EH (cell line): ENCODE measurements at places on chromosomes 7 and 10.

- no peak for DNase-seq
These were observed 18.4 kb upstream of the ZCCHC24 start for GRCh38 chr10:79463578-79464496.

GRCh38 chr10:63713191-63714144, 192.3 kb downstream of the REEP3 start:
- peak; percentile 41 for DNase-seq

GRCh38 chr7:2760098-2760889, 72.3 kb downstream of the AMZ1 start:
- DNase-seq, result peak; percentile 68

GRCh38 chr7:80218723-80219122, 84.1 kb downstream of the GNAI1 start:
- DNase-seq, result peak; percentile 67

DNA sequence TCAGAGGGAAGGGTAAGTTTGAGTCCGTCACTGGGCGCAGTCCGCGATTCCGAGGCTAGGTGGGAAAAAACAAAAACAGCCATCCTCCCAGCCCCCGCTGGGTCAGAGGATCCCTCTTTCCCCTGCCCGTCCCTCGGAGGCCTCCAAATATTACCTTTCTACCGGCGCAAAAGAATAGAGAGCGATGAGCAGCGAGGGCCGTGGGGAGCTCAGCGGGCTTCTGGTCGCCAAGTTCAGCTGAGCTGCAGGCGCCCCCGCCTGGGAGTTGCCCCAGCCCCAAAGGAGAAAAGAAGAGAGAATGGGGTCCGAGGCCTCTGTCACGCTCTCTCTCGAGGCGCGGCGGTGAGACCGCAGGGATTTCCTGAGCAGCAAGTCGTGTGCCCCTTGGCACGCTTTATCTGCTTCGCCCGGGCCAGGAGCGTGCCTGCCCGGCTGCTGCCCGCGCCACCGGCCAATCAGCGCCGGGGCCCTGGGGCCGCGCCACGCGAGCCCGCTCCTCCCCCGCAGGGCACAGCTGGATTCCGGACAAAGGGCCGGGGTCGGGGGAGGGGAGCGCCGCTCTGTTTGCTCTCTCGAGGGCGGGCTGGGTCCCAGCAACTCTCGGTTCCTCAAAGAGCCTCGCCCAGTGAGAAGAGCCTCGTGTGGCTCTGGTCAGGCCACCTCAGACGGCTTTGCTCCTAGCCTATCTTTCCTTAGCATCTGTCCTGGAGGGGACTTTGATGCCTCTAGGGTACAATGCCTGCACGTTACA, at the start of gene NEUROG3:
Gene NEUROG3 (minus strand): TSS at position 367 of the 751 bp plus-strand sequence. CDS start 379 bp downstream, outside the sequence.
- no peak for DNase-seq

- DNase-seq, result no peak
These were observed 1.0 kb upstream of the KCP start for GRCh38 chr7:128911423-128912031.

DNA sequence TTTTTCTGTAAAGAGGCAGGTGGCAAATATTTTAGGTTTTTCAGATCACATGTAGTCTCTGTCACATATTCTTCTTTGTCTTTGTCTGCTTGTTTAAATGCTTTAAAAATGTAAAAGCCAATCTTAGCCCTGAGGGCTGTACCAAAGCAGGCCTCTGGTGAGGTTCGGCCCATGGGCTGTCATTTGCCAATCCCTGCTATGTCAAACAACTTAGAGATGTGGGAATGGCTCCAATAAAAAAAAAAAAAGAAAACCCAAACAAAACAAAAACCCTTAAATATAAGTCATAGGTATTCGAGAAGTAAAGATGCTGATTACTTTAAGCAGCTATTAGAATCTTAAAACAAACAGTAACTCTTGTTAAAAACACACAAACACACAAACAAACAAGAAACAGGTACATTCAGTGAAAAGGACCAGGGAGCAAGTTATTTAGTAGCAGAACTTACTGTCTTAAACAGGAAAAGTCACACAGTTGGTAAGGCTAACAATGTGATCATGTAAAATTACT, 61.4 kb upstream of the NAMPT start:
- no peak for DNase-seq

DNA sequence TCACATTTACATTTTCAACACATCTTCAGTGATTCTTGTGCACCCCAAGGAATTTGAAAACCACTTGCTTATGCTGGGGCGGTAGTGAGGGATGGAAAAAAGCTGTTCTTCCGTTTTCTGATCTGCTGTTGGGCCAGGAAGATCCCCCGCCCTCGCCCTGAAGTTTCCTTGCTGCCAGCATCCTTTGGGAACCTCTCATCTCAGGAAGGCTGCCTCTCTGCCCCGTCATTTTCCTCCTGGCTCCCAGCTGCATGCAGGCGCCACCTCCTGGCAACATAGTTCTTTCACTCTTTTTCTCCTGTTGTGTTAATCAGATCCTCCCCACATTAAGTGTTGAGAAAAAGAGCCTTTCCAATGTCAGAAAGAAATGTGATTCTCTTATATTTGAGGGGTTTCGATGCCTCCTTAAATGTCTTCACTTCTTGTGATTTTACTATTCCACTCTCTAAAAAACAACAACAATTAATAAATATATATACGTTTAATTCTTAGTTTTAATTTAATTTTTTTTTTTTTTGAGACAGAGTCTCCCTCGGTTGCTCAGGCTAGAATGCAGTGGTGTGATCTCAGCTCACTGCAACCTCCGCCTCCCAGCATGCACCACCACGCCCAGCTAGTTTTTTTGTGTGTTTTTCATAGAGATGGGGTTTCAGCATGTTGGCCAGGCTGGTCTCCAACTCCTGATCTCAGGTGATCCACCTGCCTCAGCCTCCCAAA, 122.9 kb downstream of the RALA start:
- DNase-seq, result peak; percentile 84

DNA sequence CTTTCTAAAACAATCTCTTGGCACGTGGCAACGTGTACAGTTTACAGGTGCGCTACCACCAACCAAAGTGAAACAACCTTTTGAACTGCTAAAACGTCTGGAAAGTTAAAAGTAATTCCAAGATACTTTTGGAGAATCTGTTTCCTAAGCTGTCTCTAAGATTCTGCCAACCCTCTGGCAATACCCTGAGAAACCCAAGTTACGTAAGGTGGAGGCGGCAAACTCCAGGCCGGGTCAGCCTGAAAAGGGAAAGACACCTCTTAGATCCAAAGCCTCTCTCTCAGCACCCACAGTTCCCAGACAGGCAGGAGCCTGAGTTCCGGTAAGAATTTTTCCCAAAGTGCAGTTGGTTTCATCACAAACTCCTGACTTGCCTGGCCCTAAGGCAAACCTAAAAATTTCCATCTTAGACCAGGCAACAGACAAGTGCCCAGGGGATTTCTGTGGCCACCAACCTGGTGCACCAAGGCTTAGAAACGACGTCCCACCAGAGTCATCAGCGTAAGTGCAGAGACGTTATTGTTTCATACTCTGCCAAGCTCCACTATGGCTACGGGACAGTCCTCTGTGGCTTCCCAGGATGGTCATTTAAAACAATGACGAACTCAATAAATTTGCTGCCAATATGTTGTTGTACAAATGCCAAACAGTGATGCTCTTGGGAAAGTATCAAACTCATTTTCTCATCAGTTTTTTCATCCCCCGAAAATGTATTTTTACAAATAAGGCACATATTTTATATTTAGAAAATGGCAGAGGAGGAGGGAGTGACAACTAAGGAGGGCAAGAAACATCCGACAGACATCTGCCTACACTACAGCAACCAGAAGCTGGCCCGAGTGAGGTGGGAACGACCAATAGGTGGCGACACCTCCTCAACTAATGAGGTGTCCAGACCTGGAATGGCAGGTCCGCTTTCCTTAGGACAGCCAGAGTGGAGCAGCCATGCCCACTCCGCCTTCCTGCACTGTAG, 205.8 kb upstream of the FRMD4A start:
- DNase-seq, result peak; percentile 70

DNA sequence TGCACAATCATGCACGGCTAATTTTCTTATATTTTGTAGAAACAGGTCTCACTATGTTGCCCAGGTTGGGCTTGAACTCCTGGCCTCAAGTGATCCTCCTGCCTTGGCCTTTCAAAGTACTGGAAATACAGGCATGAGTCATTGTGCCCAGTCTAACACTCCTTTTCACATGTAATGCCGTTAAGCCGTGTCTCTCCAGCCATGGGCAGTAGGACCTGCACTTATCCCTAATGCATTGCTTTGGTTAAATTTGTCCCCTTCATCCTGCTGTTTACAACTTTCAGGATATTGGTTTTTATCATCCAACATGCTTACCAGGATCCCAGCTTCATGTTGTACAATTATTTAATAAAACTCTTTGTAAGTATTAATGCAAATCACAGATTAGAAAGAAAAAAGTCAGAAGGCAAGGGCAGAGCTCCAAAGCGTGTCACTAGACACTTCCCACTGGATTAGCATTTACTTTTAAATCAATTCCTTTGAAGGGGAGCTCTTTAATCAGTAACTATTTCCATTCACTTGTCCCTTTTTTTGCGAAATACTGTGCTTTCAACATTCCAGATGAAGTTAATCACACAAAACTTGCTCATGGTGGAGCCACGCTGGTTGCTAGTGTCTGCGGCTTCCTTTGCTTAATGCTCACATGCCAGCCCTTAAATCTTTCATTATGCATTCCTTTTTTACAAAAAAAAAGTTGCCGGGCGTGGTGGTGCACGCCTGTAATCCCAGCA, 256.0 kb upstream of the AUTS2 start:
- no peak for DNase-seq

- peak; percentile 16 for DNase-seq
These were observed 395.2 kb downstream of the TFEC start for GRCh38 chr7:115635376-115635775.

- DNase-seq, result no peak
These were observed 51.9 kb upstream of the BAIAP2L1 start for GRCh38 chr7:98452791-98453190.

GRCh38 chr10:126375299-126375698, 13.0 kb downstream of the ADAM12 start:
- DNase-seq, result no peak

GRCh38 chr10:104122225-104123107, 495 bp downstream of the SFR1 start:
- peak; percentile 26 for DNase-seq

DNA sequence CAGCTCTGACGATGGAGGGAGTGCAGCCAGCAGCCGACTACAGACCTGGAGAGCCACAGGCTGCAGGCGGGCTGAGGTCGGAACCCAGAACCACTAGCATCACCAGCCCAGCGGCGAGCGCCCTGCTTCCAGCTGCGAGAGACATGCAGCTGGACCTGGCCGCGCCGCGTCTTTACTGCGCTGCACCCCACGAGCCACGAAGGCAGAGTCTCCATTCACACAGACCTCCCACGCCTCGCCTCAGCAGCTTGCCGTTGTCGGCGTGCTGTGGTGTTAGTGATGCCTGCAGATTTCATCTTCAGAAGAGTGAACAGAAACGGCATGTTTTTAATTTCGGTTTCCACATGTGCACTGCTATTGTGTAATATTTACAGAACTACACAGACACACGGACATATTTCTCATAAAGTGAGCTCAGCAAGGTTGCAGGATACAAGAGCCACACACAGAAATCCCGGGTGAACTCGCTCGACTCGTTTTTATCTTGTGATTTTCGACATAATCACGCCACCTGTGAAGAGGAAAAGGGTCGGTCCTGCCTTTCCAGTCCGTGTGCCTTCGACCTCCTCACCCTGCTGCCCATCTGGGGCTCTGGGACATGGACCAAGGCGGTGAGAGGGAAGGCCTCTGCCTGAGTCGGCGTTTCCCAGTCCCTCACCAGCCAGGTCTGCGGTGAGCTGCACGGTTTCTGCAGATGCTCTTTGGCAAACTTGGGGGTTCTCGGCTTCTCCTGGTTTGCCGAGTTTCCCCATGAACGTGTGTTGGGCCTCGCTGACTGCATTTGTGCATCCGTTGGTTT, 252.2 kb downstream of the ELFN1 start:
- peak; percentile 64 for DNase-seq

DNA sequence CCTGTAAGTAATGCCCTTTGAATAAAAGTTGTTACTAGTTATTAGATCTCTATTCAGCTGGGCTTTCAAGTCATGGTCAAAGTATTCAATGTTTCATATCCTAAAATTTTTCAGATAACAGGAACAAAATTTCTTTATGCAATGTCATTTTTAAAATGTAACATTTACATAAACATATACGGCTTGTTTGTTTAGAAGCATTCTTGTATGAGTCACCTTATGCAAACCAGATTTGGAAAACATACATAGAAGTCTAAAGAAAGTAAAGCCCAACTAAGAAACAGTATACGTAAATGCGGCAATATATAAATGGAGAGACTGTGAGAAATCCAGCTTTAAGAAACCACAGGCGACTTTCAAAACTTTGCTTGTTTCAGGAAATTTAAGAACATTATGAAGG, 10.5 kb downstream of the TMEM168 start:
- DNase-seq, result peak; percentile 10

DNA sequence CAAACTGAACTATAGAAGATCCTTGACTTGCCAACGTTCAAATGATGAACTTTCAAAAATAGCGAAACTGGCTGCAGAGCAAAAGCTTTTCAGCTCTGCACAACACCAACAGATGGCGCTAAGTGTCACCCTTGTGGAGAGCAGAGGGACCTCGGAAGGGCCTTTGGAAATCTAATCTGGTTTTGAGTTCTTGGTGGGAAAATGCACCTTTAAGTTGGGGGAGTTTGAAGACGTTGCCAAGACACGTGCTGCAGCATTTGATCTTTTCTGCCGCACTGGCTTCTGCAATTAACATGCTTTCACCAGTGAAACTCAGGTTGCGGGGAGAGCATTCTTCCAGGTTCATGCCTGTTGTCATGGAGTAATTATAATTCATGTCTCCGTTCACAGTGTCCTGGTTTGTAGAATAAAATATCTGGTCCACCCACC, 26.3 kb upstream of the WDR11 start:
- peak; percentile 6 for DNase-seq

GRCh38 chr10:27433976-27434375, 70.1 kb upstream of the RAB18 start:
- DNase-seq, result no peak
